ENCODE measurements at places on chromosomes 6 and 20.

DNA sequence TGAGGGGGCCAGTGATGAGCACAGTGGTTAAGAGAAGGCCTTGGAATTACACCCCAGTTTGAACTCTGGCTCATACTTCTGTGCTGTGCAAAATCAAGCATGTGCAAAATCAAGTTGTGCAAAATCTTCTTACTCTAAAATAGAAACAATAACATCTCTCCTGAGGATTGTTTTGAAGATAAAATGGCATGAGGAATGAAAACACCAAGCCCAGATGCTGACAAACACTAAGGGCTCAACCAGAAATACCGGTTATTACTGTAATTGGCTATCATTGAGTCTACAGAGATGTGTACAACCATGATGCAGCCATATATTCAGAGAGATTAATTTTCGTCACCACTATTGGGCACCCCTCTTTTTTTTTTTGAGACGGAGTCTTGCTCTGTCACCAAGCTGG is 5.9 kb upstream of the BCAS1 start:
- no peak for DNase-seq

- no peak for DNase-seq
Measured at GRCh38 chr6:106642476-106642875, 13.1 kb downstream of the QRSL1 start.

DNA sequence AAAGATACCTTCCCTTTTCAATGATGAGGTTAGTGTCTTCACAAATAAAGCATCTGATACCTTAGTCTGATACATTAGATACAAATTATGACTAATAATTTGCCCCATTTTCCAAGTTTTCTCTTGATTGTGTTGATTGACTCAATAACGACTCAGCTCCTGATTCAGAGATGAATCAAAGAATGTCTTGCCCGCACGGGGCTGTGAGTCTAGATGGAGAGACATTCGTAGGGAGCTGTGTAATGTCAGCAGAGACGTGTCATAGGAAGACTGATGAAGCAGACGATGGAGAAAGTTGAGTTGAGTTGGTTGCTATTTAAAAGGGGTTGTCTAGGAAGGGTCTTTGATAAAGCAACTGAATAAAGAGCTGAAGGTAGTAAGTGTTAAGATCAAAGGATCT is 78.2 kb downstream of the TSHZ2 start:
- DNase-seq, result no peak

- no peak for DNase-seq
Measured at GRCh38 chr6:86016077-86016476, 373.4 kb upstream of the SYNCRIP start.

GRCh38 chr6:84749181-84749580 is 15.2 kb downstream of the TBX18 start:
- DNase-seq, result no peak

GRCh38 chr20:31637660-31638059 is at the start of gene COX4I2:
Gene COX4I2 (plus strand): TSS chr20:31637912. CDS start chr20:31639018, 1,106 bp downstream.
- no peak for DNase-seq

DNA sequence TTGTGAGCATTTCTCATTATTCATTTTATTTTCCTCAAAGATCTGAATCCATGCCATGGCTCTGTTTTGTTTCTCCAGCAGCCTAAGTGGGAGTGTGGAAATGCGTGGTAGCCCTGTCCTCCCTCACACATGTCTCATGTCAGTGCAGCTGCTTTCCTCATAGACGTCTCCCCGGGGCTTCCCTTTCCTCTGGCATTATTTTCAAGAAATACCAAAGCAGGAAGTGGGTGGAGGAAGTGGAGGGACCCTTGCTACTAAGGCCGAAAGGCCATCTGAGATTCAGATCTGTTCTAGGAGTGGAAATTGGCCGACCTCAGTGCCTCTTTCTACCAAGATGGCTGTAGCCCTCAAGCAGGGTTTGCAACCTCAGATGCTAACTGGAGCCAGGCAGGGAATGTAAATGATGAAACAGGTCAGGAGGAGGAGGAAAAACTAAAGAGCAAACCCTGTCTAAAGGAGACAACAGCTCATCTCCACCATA is 420.9 kb upstream of the PLCB4 start:
- no peak for DNase-seq

DNA sequence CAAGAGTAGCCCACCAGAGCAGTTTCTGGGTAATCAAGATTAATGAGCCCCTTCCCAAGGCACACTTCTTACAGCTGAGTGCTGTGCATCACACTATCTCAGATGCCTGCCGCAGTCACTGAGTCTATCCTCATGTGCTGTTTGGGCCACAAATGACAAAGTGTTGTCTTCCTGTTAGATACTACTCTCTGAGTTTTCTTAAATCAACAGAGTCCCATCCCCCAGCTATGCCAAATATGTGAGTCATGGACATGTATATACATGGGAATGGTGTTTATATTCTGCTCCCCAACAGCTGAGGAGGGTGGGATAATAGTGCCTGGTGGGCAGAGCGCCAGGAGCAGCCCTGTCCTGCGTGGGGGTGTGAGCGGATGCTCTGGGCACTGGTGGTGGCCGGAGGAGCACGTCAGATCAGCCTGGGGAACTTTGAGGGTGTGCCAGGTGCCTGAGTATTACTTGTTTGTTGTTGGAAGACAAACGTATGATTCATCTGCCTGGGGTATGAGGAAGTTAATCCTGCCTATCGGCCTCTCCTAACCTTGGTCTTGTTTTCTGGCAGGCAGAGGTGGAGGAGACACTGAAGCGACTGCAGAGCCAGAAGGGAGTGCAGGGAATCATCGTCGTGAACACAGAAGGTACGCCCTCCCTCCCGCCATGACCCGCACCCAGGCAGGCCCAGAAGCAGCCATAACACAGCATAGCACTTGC is 9.6 kb downstream of the DYNLRB1 start:
- DNase-seq, result peak; percentile 83

DNA sequence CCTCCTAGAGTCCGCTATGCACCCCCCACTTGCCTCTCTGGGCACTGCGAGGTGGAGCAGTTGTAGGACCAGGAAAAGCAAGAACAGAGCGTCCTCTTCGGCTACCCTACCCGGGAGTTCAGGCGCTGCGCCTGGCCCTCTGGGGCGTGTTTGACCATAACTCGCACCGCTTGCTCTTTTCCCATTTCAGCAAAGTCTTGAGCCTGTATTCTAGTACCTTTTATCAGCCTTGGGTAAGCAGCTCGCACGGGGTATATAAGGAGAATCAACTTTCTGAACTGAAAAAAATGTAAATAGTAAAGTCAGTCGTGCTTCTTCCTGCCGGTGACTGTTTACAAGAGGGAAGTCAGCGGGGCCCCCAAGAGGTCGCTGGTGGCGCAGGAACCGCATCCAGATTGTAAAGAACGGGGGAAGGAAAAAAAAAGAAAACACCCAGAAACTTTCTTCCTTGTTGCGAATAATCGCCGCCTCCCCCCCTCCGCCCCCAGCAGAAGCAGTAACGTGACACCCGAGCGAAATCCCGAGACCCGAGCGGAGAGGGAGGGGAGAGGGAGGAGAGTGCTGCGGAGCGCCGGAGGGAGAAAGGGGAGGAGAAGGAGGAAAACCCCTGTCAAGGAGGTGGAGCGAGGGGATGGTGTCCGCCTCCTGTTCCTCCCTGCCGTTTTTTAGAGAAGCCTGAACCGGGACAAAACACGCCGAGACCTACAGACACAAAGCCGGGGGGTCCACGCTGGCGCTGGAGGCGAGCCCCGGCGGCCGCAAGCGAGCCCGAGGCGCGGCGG is at the start of gene UST:
Gene UST, plus strand, starts transcription at position 668 of the 782 bp plus-strand sequence. CDS start 401 bp downstream, outside the sequence.
- peak; percentile 93 for DNase-seq

GRCh38 chr6:15260099-15260821 is 14.4 kb downstream of the JARID2 start:
- no peak for DNase-seq

DNA sequence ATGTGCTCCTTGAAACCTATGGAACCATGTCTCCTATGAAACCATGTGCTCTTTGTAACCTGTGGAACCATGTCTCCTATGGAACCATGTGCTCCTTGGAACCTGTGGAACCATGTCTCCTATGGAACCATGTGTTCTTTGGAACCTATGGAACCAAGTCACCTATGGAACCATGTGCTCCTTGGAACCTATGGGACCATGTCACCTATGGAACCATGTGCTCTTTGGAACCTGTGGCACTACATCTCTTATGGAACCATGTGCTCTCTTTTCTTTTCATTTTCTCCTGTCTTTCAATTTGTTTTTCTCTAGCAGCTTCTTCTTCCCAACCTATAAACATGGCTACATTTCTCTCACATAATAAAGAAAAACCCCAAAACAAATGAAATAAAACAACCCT is 11.9 kb upstream of the CCN2 start:
- DNase-seq, result no peak

DNA sequence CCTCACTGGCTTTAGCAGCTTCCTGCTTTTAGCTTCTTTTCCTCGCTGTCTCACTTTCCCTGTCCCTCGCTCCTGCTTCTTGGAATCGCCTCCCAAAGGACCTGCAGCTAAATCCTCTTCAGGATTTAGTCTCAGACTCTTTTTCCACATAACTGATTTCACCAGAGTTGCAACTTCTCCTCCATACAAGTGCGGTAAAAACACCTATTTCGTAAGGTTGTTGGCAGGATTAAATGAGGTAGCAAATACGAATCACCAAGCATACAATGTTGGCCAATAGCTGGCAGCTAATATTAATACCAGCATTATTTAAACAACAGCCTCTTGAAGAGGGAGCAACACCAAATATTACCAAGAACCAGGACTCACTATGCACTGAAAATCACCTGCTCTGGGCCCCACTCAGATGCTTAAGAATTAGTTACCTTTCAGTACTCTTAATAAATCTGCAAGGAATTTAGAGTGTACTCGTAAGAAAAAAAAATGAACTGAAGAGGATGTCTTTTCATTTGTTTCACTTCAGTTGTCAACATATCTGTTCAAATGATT is 123.0 kb downstream of the DTNBP1 start:
- no peak for DNase-seq

DNA sequence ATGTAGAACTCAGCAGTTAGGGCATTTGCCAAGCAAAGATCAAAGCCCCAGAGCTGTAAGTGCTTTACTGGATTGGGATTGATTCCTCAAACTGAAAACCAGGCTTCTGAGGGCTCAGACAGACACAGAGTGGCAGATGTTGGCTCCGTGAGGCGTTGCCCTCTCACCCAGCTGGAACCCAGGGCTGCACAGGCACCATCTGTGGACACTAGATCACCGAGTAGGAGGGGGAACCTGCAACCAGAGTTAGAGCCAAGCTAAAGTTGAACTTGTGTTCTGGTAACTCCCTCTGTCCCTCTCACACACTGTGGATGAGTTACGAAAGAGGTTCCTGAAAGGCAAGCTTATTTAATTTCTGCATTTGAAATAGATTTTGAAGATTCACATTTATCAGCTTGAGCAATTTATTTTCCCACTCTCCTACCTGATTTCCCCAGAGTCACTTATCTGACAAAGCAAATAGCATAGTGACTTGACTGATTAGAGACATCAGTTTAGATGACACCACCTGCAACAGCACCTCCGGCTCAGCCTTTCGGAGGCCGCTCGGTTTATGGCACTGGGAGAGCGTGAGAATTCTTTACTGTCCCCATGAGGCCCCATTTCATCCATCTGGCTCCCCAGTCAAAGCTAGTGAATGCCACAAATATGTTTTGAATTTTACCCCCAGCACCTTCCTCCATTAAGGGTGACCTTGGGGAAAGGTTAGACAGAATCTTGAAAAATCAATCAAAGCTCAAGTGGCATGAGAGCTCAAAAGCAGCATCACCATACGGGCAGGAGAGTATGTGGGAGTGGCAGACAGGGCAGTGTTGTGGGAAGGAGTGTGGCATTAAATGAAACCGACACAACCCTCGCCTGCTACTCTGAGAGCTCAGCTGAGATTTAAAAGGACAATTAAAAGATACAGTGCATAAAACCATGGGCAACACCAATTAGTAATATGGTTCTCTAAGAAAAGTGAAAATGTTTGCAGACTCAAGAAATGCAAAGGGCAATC is 48.5 kb downstream of the RPF2 start:
- DNase-seq, result no peak

DNA sequence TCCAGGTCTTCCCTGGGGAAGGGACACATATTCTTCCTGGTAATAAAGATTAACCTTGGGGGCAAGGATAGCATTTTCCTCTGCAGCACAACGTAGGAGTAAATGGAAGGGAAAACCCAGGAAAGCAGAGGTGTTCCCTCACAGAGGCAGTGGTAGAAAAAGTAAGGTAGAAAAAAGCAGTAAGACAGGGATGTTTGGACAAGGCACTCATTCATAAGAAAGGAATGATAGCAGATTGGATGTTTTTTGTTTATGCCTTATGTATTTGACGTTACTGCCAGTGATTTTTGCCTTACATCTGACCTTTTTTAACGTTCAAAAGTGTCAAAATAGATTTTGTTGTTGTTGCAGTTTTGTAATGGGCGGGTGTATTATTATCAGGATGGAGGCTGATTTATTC is 395.0 kb downstream of the CDKAL1 start:
- no peak for DNase-seq

DNA sequence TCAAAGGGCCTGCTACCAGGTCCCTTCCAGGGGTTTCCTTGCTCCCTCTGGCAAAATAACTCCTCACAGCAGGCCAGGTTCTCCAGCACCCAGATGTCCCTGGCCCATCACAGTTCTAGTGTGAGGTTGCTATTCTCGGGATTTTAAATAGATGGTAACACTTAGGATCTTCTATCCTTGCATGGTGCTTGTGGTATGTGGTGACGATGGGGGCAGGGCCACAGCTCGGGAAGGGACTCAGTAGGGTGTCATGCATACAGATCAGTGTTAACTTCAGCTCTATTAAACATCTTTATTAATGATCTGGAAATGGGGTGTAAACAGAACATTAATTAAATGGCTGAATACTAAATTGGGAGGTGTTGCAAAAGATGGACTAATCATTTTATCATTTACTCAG is 323.8 kb downstream of the QKI start:
- no peak for DNase-seq

DNA sequence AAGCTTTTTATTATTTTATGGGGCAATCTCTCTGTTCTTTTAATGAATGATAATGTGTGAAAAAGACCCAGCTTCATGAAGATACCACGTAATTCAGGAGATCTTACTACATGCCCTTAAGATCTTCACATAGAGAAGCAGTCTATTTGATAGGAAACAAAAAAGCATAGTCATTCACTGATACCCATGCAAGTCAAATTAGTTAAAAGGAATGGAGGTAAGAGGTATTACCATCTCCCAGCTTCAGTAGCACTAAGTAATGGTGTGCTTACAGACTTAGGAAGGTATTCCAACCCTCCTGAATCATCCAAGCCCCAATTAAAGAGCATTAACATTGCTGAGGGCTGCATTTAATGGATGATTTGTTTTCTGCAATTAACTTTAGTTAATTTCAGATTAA is 364.7 kb downstream of the SYNE1 start:
- DNase-seq, result no peak

DNA sequence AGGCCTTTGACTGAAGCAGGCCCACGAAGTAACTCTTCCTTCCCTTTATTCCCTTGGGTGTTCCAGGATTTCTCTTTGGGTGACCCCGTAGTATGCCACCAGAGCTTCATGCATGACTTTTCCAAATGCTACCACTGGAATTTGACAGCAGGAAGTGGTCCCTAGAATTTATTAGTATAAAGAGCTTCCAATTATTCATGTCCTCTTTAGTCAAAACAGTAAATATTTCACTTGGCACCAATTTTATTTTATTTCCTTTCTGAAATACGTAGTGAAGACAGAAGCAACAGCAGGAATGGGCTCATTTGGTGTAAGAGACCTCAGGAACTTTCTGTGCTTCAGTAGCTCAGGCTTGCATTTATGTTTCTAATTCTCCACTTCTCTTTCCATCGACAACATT is 151.3 kb downstream of the LCA5 start:
- DNase-seq, result no peak

All from adrenal gland (tissue), 19 donors.